ENCODE measurements at places on chromosomes 3 and 15.
A peak's percentile ranks its signal among the peaks of the same experiment; 100 is the strongest.

DNA sequence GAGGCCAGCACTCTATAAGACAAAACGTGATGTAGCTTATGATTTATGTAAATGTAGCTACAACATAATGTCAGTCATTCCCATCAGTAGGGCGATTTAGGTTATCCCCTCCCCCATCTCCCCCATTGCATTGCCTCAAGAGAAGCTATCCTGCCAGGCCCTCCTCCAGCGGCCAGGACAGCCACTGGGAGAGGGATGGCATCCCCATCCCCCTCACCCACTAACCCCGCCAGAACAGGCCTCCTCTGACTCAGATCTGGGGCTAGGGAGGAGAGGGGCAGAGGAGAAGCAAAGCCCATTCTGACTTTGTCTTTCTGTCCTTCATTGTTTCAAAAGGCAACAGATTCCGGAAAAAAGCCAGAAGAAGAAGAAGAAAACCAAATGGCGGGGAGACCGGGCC is 32.6 kb upstream of the ESYT3 start:
- DNase-seq, result no peak

- DNase-seq, result no peak
These were observed 386.9 kb upstream of the CNTN3 start for GRCh38 chr3:75001330-75001729.

- peak; percentile 80 for DNase-seq
These were observed 17.7 kb downstream of the EEFSEC start for GRCh38 chr3:128170866-128171516.

DNA sequence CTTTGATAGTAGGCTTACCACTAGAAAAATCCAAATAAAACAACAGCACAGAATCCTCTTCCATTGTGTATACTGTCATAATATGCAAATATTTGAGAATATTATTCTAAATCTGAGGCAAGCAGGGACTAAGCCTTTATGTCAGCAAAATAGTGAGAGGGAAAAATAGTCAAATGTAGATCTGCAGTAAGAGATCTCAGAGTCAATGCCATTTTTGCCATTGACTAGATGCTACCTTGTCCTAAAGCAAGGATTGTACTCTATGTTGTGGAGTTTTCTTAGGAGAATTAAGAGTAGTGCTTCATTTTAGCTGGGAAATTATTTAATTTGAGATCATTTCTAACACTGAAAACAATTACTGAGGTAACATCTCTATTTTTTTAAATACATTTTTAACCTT is 50.2 kb downstream of the IQCH start:
- no peak for DNase-seq

DNA sequence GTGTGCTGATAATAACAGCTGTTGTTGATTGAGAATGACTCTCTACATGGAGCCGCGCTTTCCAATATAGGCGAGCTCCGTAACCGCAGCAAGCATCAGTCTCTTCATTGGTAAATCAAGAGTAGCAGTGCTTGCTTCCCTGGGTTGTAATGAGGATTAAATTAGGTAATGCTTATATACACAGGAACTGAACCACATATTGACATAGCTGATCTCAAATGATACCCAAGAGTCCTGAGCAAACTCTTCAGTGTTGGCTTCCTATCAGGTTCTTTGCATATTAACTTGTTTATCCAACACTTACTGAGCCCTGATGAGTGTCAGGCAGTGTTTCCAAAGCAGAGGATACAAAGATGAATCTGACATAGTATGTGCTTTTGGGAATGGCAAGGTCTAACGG is 46.4 kb upstream of the SLCO3A1 start:
- no peak for DNase-seq

- peak; percentile 86 for DNase-seq
These were observed 40.5 kb upstream of the ROPN1 start for GRCh38 chr3:124032311-124032880.

GRCh38 chr3:12002912-12003311 is 1.3 kb upstream of the SYN2 start:
- no peak for DNase-seq

DNA sequence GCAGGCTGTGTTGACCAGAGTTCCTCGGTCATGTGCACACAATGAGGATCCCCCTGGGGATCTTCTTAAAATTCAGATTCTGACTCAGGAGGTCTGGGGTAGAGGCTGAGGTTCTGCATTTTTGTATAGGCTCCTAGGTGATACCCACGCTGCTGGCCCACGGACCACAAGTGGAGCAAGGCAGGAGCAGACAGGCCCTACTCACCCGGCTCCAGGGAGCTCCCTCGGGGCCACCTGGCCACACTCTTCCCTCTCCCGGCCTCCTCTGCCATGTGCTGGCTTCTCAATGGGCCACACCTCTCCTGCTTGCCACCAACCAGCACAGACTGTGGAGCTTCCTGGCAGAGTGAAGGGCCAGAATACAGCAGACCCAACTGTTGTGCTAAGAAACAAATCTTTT is 23.9 kb downstream of the GP9 start:
- DNase-seq, result no peak

DNA sequence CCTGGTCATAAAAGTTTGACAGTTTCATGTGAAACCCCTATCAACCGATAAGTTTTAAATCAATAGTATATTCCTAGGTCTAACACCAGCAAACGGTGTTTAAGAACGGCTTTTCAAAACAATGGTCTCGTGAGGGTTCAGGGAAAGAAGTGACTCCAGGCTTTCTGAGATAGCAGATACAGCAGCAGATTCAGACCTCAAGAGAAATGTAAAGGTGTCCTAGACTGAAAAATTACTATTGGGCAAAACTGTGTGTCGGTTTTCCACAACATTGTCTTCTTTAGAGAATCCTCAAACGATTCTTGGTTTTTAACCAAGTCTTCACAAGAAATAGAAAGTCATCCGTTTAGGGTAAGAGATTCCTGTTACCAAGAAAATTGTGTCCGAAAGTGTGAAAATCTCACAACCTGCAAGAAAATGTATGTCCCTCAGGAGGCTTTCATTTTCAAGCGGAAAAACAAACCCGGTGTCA is 1.2 kb downstream of the SETD2 start:
- no peak for DNase-seq

DNA sequence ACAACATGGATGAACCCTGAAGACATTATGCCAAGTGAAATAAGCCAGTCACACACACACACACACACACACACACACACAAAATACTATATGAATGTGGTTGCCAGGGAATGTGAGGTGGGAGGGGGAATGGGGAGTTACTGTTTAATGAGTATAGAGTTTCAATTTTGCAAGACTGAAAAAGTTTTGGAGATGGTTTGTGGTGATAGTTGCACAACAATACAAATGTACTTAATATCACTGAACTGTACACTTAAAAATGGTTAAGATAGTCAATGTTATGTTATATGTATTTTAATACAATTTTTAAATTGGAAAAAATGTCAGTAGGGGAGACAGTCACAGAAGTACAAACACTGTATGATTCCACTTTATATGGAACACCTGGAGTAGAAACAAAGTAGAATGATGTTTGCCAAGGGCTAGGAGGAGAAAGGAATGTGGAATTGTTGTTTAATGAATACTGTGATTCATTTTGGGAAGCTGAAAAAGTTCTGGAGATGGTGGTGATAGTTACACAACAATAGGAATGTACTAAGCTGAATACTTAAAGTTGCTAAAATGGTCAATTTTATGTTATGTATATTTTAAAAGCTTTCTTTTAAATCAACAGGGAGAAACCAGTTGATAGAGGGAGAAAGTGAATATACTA is 76.6 kb downstream of the RPL39L start:
- DNase-seq, result no peak

DNA sequence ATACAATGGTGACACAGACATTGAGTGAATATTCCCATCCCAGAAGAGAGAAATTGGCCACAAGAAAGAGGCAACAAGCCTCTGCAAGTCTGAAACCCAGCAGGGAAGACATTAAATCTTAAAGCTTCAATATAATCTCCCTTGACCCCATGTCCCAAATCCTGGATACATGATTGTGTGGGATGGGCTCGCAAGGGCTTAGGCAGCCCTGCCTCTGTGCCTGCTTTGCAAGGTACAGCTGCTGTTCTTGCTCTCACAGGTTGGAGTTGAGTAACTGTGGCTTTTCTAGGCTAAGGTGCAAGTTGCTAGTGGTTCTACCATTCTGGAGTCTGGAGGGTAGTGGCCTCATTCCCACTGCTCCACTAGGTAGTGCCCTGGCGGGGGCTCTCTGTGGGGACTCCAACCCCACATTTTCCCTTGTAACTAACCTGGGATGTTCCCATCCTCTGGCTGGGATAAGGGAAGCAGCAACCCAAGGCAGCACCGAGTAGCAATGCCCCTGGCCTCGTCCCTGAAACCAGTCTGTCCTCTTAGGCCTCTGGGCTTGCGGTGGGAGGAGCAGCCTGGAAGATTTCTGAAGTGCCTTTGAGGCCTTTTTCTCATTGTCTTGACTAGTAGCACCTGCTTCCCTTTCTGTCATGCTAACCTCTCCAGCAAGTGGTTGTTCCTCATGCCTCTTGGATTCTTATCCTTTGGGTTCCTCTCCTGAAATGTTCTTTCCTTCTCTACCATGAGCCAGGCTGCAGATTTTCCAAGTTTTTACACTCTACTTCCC is 90.0 kb downstream of the FAM174B start:
- peak; percentile 61 for DNase-seq

DNA sequence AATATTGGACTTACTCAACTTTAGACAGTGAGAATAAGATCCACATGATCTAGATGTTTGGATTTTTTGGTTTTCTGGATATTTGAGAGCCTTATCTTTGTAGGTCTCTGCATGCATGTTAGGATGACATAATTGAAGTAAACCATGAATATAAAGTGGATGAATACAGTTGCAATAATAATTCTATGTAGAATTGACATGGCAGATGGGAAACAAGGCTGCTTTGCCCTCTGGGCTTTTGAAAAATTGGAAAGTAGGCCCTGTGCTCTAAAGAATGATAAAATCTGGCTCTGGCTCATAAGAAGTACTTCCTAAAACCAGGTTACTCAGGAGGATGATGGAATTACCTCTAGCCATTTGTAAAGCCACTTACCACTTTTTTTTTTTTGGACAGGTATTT is 86.9 kb downstream of the ZNF609 start:
- no peak for DNase-seq

DNA sequence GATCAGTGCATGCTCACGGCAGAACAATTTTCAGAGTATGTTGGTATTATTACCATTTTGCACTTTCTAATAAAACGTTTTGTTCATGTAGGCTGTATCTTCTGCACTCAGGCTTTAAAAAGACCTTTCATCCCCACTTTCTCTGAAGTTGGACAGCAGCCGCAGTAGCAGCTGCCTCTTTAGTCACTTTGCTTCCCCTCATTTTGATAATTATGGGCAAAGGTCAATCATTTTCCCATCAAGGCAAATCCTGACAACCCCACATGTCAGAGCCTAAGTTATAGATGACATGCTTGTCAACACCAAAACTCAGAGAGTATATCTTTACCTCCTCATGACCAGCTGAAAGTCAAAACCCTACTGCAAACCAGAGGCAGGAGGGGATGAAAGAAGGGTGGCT is 99.7 kb downstream of the ROBO2 start:
- DNase-seq, result no peak

- DNase-seq, result no peak
These were observed 34.0 kb upstream of the SLC6A11 start for GRCh38 chr3:10781981-10782380.

DNA sequence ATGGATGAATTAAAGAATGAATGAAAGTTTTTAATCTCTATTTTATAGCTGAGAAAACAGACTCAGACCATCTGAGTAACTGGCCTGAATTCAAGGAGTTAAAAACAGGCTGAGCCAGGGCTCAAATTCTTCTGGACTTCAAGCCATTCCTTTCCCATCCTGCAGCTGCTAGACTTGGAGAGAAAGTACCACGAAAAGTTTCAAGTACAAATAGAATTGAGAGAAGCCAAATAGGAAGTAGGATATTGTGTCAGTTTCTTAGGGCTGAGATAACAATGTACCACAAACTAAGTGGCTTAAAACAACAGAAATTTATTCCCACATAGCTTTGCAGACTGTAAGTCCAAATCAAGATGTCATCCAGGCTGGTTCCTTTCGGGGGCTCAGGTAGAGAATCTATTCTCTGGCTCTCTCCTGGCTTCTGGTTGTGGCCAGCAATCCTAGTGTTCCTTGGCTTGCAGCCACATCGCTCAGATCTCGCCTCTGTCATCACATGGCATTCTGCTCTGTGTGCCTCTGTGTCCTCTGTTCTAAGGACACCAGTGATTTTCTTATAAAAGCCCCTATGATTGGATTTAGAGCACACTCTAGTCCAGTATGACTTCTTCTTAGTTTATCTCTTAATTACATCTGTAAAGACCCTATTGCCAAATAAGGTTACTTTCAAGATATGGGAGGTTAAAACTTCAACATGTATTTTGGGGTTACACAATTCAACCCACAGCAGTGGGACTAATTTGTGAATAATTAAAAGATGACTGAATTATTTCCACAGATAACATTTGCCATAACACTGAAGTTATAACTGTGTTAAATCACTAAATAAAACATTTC is 25.7 kb upstream of the GOLIM4 start:
- no peak for DNase-seq

GRCh38 chr15:54514601-54515000 is 536.4 kb downstream of the UNC13C start:
- DNase-seq, result no peak

GRCh38 chr3:47899495-47900108 is 96.7 kb downstream of the DHX30 start:
- no peak for DNase-seq

- no peak for DNase-seq
These were observed 4.4 kb upstream of the RASA2 start for GRCh38 chr3:141482245-141482922.

GRCh38 chr3:33391255-33391995 is 48.8 kb downstream of the UBP1 start:
- DNase-seq, result no peak

DNA sequence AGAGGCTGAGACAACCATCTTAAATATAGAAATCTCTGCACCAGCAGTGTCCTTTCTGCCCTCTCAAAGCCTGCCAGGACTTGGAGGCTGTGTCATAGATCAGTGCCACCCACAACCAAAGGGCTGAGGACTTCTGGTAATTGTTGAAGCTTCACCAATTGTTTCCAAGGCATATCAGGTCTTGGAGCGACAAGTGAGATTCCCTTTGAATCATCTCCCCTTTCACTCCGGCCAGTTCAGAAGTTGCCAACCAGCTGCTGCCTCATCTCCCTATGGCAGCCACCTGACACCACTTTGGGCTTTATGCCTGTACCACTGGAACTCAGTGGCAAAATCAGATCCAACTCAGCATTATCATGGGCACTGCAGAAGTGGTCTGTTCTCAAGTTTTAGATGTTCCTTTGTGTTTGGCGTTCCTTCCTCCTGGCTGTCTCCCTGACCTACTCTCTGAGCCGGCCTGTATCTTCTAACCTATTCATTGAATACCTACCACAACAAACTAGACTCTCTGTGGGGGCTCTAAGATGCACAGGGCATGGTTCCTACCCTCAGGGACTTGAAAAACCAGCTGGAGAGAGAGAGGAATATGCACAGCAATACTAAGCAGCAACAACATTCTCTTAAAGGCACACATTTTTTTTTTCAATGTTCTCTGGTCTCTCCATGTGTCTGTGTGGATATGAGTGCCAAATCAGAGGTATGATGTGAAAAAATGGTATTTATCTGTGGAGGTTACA is 90.8 kb upstream of the PFN2 start:
- no peak for DNase-seq

GRCh38 chr3:45272032-45272810 is 46.1 kb upstream of the TMEM158 start:
- no peak for DNase-seq

- DNase-seq, result no peak
These were observed 134.9 kb downstream of the MBNL1 start for GRCh38 chr3:152403632-152404066.
